ENCODE measurements at places on chromosomes 1 and 21.

GRCh38 chr21:43335119-43335518 is 91.8 kb downstream of the SIK1 start:
- DNase-seq: no peak

DNA sequence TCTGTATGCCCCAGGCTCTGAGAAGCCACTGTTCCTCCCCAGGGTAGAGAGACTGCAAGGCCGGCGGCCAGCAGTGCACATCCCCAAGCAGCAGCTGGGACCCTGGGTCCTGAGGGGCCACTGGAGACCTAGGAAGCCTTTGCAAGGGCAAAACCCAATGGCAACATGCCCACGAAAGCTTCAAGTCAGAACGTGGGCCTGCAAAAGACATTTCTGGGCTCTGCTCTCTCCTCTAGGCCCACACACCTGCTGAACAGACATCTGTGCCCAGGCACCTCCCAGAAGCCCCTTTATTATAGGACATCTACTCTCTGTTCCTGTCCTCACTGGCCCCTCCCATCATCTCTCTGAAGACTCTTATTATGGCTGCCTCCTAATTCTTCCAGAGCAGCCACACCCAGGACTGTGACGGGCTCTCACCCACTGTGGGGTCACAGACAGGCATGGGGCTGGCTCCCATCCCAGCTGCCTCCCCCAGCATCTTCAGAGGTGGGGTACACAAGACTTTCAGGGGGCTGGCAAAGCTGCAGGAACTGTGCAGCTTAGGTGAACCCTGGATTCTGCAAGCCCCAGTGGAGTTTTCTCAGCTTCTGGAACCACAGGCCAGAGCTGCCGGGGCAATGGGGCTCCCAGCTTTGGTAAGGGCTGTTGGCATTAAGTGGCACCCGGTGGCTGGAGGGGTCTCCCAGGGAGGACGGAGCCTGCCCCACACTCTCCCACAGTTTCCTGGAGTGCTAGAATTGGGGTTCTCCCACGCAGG is 12.6 kb downstream of the TRIM11 start:
- no peak for DNase-seq

DNA sequence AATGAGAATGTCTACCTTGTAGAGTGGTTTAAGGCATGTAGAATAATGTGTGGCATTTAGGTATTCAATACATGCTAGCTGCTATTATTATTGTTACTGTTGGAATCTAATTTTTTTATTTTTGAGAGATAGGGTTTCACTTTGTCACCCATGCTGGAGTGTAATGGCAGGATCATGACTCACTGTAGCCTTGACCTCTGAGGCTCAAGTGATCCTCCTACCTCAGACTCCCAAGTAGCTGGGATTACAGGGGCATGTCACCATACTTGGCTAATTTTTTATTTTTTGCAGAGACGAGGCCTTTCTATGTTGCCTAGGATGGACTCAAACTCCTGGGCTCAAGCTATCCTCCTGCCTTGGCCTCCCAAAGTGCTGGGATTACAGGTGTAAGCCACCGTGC is 61.9 kb downstream of the EPB41 start:
- DNase-seq: no peak

- no peak for DNase-seq
Observed at GRCh38 chr1:29711582-29712283, 475.4 kb downstream of the PTPRU start.

DNA sequence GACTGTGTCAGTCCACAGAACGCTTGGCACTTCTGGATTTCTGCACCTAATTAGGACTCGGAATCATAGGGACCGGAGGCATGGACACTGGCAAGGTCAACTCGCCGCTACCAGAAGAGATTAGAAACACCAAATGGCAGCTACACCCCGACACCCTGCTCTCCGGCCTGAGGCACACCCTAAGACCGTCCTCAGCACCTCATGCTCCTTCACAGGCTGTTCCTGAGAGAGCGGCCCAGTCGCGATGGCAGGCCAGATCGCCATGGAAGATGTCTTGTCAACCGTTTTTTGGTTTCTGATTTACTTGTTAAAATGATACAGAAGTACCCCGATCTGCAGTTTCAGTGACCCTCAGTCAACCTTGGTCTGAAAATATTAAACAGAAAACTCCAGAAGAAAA is 46.8 kb downstream of the NPHP4 start:
- no peak for DNase-seq

DNA sequence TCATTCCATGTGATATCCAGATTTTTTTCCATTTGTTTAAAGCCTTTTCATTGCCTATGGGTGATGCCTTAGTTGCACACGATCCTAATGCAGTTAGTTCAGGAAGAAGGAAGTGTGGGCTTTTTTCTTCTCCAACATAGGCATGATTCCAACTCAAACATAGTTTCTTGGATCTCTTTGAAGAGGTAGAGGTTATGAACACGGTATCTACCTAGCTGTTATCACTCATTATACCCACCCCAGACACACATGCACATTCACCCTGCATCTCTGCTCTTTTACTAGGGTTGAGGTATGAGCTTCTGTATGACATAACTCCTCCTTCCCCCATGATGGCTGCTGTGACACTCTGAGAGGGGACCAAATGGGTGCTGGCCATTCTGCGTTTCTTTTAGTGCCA is 122.1 kb upstream of the ZNF648 start:
- DNase-seq: no peak

- peak; percentile 49 for DNase-seq
Observed at GRCh38 chr1:18936814-18937481, 19.5 kb downstream of the IFFO2 start.

DNA sequence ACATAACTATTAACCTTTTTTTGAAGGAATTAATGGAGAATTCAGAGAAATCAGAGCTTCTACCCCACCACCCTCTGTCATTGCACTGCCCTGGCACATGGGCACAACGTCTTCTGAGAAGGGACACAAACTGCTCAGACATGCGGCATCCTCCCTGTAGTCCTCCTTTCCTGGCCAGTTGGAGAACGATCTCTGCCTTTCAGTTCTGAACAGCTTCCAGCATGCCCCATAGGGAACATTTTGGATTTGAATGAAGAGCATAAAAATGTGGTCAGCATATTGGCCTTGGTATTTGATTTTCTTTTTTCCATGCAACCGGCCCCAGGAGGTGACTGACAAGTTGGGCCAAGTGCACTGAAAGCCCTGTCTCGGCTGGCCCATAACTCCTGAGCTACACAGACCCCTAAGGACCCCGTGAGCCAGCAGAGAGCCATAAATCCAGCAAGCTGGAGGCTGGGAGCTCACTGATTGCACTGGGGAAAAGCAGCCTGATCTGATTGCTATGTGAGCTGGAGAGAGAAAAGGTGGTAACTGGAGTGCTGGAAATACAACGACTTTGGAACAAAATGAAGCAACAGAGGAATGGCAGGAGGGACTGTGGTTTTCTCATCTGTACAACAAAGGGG is 10.9 kb upstream of the BLACAT1 start:
- DNase-seq: no peak

DNA sequence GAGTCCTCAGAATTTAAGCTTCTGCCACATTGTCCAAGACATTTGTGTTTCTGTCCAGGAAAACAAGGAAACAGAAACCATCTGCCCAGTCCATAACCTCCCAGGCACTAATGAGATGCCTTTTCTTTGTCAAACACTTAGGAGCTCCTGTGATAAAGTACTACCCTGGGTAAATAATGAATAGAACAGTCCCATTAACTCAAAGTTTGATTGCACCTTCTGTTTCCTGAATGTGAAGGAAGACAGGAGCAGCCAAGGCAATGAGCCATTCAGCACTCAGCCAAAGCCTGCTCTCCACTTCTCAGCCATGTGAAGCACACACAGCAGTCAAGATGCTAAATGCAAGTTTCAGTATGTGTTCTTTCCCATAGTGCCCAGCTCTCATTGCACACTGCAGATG is 199.8 kb downstream of the SEC16B start:
- DNase-seq: no peak

GRCh38 chr1:230170622-230171021 is 103.6 kb downstream of the GALNT2 start:
- DNase-seq: no peak

DNA sequence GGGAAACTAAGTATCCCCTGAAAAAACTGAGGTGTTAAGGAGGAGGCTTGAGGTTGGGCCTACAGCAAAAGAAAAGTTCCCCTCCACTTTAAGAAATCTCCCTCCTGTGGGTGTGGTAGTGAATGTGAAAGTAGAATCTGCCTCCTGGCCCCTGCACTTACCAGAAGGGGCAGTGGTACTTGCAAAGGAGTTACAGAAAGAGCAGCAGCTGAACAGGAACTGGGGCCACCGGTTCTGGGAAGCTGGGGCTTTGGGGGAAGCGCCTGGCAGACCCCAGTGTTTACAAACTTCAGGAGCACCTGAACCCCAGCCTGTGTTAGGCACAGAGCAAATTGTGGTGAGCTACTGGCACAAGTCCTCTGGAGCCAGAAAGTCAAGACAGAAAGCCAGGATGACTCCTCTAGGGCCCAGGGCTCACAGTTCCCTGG is 250.2 kb upstream of the FGGY start:
- peak; percentile 19 for DNase-seq

- DNase-seq: peak; percentile 10
Observed at GRCh38 chr1:59878370-59878769, 48.2 kb downstream of the CYP2J2 start.

DNA sequence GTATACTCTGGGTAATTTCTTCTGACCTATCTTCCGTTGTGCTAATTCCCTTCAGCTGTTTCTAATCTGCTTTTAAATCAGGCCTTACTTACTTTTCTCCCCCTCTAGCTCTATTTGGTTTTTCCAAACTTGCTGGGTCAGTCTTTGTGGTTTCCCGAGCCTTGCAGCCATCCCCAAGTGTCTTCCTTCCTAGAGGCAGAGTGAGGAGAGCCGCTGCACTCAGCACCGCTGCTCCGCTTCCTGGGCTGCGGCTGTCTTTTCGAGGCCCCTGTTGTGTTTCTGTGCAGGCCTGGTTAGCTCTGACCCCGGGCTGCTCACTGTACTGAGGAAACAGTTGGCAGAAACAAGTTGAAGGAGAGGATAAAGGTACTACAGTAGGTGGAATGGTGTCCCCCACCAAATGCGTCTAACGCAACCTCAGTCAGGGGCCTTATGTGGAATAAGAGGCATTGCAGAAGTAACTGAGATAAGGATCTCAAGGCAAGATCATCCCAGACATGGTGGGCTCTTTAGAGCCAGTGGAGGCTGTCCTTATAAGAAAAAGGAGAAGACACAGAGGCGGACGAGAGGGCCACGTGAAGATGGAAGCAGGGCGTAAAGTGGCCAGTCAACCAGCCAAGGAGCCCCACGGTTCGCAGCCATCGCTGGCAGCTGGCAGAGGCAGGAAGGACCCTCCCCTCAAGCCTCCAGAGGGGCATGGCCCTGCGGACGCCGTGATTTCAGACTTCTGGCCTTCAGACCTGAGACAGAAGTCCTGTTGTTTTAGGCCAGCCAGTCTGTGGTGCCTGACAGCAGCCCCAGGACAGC is 10.5 kb downstream of the WNT9A start:
- no peak for DNase-seq

- DNase-seq: no peak
Observed at GRCh38 chr1:162605225-162605927, 26.9 kb upstream of the DDR2 start.

DNA sequence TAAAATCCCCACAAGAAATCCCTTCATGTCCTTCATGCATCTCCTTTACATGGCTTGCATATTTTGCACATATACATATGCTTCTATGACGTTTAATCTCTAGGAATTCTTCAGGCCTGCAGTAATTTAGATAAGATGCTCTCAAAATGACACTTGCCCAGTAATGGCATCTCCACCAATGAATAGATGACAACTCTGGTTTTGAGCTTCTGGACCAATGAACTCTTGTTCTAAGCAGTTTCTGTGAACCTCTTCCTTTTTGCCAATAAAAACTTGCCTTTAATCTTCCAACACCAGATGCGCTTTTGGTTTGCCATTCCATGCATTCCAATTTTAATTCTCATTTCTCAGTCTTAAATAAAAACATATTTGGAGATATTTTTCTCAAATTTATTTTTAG is 189.8 kb upstream of the OLFM3 start:
- no peak for DNase-seq

DNA sequence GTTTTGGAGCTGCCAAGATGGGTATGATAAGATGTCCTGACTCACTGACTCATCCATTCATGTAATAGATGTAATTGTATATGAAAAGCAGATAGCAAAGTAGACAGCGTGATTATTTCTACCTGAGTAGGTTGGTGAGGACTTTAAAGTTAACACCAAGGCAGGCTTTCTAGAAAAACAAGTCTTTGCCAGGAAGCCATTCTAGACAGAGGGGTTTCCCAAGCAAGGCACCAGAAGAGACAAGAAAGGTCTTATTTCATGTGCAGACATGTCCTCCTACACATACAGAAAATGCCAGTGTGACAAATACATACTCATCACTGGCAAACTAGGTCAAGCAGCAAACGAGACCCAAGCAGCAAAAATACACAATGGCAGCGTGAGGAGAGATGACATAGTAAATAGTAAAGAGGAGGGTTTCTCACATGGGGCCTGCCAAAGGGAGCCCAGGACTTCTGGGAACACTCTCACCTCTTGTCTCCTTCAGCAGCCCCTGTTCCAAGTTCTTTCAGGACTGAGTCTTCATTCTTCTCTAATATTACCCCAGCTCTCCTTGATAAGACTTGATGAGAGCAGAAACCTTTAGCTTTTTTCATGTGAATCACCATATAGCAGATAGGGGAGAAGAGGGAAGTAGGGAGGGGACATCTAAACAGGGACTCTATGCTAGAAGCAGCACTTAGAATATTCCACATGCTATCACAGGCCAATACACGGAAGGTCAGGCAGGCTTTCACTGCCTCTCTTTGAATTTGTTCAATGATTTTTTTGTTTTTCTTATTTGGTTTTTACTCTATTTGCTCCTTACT is 114.6 kb upstream of the ATP1B1 start:
- DNase-seq: no peak

DNA sequence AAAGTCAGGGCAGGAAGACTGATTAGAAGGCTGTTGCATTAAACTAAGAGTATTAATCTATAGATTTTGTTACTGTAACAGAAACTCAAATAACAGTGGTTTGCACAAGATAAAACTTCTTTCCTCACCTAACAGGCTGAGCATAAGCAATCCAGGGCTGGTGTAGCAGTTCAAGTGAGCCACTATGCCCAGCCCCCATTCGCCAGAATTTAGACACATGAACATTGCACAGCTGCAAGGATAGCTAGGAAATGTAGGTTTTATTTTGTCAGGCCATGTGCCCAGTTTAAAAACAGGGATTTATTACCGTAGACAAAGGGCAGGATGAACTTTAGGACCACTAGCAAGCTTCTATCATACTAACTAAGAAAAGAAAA is 19.5 kb upstream of the DOCK7 start:
- no peak for DNase-seq

DNA sequence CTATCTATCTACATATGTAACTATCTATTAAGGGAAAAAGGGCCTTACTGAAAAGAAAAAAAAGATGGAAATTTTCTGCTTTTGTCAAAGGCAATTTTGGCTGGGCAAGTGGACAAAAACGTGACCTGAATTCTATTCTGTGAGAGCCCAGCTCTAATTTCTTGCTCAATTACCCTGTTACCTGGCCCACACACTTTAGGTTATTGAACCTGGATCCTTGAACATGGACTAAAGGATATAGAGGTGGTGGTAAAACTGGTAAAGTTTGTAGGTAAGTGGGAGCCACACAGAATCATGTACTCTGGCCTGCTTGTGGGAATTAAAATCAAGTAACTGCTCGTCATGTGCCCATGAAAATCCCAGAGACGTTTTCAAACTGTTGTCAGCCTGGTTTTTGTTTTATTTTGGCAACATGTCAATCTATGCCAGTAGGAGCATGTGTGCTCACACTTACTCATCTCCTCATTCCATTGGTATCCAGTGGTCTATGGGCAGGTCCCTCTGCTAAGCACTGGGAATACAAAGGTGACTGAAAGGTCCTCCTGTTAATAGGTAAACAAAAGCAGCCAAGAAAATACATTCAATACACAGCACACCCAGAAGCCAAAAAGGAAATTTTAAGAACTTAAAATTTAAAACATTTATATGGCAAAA is 113.7 kb upstream of the WARS2 start:
- DNase-seq: peak; percentile 44

GRCh38 chr21:35510294-35510693 is 461.2 kb upstream of the RUNX1 start:
- no peak for DNase-seq

Data from mesendoderm (in vitro differentiated cells).